Amygdala (tissue), 56 donors: ENCODE measurements at places on chromosomes 11 and 22.
A peak's percentile ranks its signal among the peaks of the same experiment; 100 is the strongest.

DNA sequence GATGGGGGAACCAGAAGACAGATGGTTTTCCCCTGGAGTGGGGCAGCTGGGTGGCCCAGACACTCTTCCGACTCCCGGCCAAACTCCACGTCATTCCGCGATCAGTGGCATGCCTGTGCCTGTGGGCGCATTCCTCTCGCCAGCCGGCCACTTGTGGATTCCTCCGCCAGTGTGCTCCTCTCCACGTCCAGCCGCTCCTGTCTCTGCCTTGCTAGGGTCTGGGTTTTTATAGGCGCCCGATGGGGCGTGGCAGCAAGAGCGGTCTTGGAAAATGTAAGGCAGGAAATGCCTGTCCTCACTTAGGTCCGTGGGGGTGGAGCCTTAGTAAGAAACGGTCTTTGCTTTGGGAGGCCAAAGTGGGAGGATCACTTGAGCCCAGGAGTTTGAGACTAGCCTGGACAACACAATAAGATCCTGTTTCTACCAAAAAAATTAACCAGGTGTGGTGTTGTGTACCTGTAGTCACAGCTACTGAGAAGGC lies 81.6 kb upstream of the SEPTIN5 start:
- no peak for DNase-seq

DNA sequence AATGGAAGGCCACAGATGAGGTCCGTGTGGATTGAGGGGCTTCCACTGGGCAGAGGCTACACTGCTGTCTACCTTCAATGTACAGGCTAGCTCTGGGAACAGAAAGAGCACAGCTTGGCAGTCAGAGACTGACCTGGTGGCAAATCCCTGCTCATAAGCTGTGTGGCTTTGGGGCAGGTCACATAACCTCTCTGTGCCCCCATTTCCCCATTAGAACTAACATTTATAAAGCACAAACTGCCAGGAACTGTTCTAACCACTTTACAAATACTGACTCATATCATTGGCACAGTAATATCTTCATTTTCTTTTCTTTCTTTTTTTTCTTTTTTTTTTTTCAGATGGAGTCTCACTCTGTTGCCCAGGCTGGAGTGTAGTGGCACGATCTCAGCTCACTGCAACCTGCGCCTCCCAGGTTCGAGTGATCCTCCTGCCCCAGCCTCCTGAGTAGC lies 3.1 kb downstream of the FOSL1 start:
- no peak for DNase-seq

DNA sequence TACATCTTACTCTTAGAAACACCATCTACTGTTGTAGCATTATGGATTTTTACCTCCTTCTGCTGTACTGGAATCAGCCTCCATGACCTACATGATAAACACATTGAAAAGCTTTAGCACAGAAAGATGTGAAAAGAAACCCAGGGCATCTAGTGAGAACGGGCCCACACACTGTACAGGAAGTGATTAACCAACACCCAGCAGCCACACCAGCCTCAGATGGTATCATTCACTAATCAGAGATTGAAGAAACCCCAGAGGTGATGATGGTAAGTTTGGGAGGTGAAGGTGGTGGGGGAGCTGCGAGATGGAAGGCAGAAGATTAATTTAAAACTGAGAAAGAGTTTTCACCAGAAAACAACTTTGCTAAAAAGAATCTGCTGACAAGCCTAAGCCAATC lies 46.1 kb downstream of the RASSF10 start:
- DNase-seq, result no peak

- DNase-seq, result no peak
These were observed 66.9 kb upstream of the SLC22A12 start for GRCh38 chr11:64524158-64524527.

- DNase-seq, result peak; percentile 39
These were observed 22.0 kb downstream of the TBRG1 start for GRCh38 chr11:124644426-124645280.

DNA sequence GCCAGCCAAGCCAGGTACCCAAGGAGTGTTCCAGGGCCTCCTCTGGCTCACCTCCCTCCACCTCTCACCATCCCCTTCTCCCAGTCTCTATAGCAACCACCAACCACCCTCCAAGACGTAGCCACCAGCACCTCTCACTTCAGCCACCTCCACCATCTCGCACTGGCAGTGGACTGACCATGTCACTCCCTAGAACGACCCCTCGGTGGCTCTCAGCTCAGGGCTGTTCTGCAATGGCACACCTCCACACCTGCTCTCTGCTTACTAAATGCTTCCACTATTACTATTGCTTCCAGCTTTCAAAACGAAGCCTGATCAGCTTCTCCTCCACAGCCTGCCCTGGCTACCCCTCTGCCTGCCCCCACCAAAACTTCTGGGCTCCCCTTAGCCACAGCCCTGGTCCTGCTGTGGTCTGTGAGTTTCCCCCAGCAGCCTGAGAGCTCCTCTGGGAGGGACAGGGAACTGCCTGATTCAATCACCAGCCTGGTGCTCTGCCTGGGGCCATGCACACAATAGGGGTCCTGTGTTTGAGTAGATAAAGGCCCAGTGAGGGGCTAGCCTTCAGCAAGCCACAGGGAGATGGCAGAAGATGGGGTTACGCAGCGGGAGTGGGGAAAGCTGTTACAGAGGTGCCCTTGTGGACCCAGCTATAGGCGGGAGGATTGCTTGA lies 17.5 kb upstream of the CBX7 start:
- no peak for DNase-seq

- no peak for DNase-seq
These were observed 12.9 kb downstream of the EED start for GRCh38 chr11:86257446-86257845.

DNA sequence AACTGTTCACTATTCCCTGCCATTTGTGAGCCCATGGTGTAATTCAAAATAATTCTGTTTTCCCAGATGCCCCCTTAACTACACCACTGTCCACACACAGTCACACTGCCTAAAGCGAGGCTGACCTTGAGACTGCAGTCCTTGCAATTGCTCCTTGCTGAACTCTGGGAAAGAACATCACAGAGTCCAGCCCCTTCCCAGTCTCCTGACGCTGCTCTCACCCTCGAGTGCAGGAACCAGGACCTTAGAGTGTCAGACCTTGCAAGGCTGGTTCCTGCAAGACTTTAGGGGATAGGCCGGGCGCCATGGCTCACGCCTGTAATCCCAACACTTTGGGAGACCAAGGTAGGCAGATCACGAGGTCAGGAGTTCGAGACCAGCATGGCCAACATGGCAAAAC lies 33.6 kb downstream of the AHNAK start:
- DNase-seq, result no peak

GRCh38 chr11:4611986-4612385 lies 4.0 kb upstream of the TRIM68 start:
- no peak for DNase-seq

DNA sequence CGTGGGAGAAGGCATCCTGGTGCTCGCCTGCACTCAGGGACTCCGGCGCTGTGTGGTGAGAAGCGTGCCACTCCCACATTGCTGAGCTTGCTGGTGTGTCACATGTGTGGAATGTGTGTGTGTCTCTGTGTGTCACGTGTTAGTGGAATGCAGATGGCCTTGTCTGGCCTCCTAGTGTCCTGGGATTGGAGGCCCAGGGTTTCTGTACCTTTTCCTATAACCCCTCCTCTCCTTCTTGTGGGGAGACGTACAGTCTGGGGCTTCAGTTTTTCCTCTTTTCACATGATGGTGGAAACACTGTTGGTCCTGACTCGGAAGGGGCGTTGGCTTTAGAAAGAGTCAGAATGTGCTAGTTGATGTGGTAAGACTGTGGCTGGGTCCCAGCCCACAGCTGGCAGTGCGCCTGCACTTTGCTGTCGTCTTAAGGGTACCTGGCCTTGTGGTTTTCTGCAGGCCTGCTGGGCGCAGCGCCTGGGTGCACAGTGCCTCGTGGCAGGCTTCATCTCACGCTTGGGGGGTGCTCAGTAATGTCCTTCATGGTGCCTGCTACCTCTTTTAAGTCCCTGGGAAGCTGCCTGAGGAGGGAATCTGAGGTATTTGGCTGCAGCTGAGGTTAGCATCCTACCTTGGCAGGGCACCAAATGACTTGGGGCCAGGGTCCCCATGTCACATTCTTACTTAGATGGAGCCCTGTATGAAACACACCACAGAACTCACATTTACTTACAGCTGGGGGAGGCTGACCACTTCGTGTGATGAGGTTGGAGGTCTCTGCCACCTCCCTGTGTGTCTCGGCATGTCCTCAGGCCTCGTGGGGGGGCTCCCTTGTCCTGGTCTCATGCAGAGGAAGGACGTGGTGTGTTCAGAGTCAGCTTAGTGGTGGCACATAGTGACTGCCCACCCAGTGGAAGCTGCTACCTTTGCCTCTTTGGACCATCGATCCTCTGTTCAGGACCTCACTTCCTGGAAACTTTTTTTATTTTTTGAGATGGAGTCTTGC lies 61.9 kb downstream of the MED15 start:
- no peak for DNase-seq

DNA sequence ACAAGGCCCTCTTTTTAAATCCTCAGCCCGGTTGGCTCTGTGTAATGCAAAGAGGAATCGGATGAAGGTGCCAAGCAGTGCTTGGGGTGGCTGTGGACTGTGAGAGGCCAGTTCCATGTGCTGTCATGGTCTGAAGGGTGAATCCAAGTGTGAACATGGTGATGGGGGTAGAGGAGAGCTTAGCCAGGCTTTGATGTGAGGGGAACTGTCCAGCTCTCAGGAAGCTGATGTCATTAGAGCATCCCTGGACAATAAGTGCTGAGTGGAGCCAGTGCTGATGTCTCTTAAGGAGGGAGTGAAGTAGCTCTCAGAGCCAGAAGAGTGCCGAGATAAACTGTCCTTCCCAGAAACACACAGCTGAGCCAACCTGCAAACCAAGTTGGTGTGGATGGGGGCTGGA lies 53.6 kb downstream of the NAV2 start:
- no peak for DNase-seq

- DNase-seq, result no peak
These were observed 46.9 kb upstream of the TP53I11 start for GRCh38 chr11:44997566-44997965.

GRCh38 chr22:39904862-39905261 lies 4.0 kb downstream of the GRAP2 start:
- DNase-seq, result no peak

- DNase-seq, result no peak
These were observed 58.9 kb downstream of the ABTB2 start for GRCh38 chr11:34298871-34299270.

DNA sequence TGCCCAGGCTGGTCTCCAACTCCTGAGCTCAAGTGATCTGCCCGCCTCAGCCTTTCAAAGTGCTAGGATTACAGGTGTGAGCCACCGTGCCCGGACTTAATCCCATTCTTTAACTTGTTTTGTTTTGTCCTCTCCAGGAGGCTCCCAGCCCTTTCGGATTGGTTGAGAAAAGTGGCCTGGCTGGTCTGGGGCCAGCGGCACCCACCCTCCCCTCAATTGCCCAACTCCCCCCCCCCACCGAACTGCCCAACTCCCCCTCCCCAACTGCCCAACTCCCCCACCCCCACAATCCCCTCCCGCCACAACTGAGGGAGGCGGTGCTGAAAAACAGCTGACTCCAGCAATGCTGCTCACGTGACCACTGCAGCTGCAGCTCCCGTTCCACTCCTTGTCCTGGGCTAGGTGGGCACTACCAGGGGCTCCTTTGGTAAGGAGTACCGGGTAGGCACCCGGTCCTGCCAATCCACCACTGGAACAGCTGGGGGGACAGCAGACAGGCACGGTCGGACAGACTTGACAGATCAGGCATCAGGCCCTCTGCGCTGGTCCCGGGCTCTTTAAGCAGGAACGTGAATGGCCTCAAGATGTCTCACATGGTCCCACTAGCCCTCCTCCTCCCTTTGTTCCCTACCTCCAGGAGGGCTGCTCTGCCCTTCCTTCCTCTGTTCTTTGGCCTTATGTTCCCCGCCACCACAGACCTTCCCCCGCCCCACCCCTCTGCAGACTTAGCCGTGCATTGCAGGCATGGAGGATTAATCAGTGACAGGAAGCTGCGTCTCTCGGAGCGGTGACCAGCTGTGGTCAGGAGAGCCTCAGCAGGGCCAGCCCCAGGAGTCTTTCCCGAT lies at the start of gene TCN2:
Gene TCN2 (plus strand): TSS at position 720 of the 845 bp plus-strand sequence. CDS start 158 bp downstream, outside the sequence.
- peak; percentile 75 for DNase-seq

- no peak for DNase-seq
These were observed 47.7 kb downstream of the OTOG start for GRCh38 chr11:17594686-17595192.

DNA sequence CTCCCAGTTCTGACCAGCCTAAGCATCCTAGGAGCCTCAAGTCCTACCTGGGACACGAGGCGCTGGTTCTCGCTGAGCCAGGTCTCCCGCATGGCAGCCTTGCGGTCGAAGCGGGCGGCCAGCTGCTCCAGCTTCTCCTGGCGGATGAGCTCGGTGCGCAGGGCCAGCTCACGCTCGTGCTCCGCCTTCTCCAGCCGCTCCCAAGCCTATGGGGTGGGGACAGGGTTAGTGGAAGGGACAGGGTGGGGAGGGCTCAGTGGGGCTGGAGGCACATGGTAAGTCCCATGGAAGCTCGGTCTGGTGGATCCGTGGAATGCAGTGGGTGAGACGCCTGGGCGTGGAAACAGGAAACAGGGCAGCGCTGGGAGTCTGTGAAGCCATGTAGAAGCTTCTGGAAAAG lies 20.9 kb downstream of the SPTBN2 start:
- no peak for DNase-seq

DNA sequence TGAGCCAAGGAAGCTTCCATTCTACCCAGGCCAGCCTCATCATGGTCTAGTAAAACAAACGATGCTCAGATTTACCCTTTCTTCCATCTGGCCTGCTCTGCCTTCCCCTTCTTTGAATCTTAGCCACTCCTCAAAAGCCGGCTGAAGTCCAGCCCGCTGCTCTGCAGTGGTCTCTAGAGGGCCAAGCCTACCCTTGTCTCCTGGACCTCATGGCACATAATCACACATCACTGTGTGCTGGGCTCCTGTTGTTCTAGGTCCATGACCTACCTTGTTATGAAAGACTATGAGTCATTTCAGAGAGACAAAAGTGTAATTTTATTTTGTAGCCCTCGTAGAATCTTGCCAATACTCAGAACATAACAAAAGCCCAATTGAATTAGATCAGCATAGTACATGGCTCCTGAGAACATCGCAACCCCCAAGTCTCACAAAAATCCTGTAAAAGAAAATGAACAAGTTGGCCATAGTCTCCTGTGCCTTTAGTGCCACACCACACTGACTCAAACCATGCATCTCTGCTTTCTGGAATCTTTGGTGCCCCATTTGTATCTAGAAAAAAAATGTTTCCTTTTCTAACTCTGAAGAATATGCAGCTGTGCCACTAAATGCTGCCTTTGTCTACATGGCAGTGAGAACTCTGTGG lies 192.7 kb downstream of the OPCML start:
- no peak for DNase-seq

DNA sequence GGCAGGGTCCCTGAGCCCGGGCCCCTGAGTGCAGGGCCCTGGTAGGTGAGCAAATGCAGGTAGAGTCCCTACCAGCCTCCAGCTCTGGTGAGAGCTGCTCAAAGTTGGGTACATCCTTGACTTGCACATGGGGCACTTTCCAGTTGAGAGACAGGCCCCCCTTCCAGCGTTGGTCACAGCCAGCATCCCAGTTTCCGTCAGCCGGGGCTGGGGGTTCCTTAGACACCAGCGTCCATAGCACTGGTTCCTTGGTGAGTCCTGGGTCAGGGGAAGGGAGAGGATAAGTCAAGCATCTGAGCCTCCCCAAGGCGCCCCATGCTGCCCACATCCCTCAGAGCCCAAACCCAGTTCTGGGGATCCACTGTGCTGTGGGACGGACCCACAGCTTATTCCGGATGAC lies 5.6 kb downstream of the PNPLA5 start:
- DNase-seq, result no peak
